Sigmoid colon (tissue), 7 donors: ENCODE measurements at places on chromosomes 7 and 10.

- DNase-seq: no peak
These were observed 30.4 kb upstream of the DMBT1 start for GRCh38 chr10:122530177-122530576.

DNA sequence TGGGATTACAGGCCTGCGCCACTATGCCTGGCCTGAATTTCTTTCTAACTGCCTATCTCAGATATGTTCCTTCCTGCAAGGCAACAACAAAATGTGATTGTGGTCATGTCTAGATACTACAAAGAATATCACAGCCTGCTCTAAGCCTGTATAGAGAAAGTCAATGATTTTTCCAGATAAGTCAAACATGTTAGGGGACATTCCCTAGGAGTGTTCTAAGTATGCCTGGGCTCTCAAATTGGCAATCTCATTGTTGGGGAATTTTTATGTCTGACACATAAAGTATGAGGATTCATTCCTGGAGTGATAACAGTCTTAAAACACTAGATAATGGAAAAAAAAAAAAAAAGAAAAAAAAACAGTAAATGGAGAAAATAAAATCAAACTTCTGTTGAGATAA lies 406.1 kb downstream of the GATA3 start:
- no peak for DNase-seq

DNA sequence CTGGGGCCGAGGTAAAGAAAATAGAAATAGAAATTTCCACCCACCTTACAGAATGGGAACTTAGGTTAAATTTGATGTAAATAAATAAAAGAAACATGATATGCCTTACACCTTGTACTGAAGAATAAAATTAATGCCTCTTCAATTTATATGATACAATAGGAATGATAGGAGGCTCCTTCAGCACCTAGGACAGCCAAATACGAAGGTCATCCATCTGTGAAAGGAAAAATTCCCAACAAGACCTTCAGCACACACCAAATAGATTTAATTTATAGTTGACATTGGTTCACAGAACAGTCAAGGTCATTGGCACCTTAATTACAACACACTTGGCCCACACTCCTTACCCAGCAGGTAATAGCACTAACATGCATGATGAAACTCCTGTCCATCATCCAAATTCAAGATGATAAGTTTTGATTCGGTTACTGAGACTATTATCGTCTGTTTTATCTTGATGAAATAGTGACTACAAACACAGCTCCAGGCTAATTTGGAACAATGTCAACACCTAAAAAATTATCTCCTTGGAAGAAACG lies 250.9 kb downstream of the SNX13 start:
- DNase-seq: no peak

DNA sequence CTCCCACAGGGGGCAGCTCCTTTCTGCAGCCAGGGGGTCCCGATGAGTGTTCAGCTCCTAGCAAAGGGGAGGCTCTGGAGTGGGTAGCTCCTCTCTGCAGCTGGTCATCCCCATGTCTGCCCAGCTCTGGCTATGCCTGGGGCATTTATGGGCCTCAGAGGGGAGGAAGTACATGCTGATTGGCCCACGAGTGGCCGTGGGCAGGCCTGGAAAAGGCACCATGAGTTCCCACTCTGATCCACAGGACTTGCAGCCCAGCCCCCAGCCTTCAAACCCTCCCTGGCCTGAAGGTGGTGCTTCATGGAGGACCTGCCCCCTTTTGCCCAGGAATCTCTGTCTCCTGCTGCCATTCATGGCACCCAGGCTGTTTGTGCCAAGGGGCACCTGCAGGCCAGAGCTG lies 268.8 kb downstream of the DNAJB6 start:
- peak; percentile 14 for DNase-seq

- no peak for DNase-seq
These were observed 17.9 kb upstream of the HIBADH start for GRCh38 chr7:27680610-27681009.

DNA sequence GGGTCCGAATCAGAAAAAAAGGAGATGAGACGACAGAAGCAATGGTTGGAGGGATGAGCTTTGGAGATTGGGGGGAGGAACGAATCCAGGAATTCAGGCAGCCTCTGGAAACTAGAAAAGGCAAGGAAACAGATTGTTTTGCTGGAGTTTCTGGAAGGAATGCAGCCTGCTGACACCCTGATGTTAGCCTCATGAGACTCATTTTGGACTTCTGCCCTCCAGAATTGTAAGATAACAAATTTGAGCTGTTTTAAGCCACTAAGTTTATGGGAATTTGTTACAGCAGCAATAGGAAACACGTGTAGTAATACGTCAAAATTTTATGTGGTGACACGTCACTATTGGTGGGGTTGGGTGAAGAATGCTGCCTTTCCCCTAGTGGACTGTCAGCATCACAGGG lies 25.6 kb upstream of the NPS start:
- no peak for DNase-seq

DNA sequence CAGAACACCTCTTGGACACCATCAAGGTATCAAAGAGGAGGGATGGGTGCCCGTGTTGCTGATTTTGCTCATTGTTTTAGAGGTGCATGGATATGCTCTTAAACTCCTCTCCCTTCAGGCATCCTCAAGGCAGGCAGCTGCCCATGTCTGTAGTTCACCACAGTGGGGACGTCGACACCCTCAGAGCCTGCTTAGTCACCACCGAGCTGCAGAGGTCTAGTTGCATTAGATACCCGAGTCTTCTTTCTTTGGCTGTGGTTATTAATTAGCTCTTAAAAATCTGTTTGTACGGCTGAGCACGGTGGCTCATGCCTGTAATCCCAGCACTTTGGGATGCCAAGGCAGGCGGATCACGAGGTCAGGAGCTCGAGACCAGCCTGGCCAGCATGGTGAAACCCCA lies 24.7 kb upstream of the TSPAN13 start:
- DNase-seq: no peak

DNA sequence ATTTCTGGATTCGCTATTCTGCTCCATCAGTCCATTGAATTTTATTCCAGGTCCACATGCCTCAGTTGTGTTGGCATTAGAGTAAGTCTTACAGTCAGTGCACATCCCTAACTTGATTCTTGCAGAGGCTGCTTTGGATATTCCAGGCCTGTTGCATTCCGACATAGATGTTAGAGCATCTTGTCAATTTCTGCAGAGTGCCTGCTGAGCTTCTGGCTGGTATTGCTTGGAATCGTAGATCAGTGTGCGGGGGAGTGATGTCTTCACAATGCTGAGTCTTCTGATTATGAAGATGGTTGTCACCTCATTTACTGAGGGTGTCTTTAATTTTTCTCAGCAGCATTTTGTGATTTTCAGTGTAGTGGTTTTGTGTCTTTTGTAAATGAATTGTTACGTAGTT lies 45.2 kb downstream of the INPP5A start:
- DNase-seq: peak; percentile 28

DNA sequence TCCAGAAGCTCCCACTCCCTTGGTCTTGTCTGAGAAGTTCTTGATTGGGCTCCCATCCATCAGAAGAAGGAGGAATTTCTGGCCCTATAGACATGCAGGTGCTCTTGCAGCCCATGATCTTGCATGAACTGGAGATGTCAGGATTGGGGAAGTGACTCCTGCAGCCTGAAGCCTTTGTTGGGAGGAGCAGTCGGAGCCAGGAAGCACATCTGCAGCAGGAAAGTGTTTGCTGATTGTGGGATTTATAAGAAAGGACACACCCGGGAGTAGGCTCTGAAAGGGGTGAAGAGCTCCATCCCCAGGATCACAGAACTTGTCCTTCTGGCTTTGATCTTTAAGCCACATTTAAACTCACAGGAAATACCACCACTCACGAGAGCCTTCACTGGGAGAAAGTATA lies 185.2 kb downstream of the DYNC1I1 start:
- DNase-seq: no peak

DNA sequence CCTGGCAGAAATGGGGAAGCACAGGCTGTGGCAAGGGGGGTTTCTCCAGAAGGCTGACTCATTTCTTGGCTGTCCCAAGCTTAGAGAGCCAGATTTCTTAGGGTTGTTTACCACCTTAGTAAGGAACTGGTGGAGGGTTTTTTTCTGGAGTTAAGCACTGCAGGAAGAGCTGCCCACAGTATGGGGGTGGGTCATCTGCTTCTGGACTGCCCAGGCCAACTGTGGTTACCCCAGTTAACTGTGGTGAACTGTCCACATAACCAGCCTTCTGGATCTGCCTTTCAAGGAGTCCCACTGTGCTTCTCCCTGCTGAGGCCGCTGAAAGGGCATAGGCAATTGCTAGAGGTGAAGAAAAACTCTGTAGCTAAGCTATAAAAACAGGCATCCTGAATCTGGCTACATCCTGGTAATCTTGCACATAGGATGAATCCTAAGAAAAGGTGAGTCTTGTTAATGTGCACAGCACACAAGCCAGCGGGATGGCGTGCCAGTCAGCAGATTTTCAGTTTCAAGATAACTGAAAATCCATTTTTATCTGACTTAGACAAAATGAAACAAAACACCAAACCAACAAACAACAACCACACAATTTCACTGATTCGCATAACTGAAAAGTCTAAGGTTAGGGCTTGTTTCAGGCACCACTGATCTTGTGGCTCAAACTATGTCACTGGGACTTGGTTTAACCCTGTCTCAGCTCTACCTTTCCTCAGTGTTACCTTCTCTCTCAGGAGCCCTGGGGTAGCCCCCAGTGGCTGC lies 21.6 kb upstream of the TSPAN33 start:
- DNase-seq: no peak

DNA sequence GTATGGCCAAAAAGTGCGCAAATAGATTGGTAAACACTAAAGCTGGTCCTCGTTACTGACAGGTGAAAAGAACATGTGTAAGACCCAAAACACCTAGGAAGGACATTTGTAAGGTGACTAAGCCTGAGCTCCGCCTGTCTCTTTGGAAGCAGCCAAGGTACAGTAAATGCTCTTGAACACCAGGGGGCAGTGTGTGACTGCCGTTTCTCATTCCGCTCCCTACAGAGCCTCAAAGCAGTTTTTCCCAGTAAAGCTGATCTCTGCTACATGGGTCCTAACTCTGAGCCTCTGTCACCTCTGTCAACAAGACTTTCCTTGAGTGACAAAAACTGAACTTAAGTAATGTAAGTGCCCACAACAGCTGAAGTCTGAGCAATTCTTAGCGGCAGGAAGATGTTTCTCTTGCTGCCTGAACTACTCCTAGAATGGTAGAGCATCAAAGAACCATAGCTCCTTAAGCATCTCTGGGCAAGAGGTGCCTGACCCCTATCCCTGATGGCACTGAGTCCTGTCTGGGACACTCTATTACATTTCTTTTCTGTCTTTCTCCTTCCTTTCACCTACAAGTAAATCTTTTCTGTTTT lies 238.0 kb upstream of the INHBA start:
- peak; percentile 83 for DNase-seq

GRCh38 chr10:99292159-99292558 lies 37.0 kb upstream of the CNNM1 start:
- DNase-seq: no peak

- DNase-seq: no peak
These were observed 877.6 kb upstream of the AUTS2 start for GRCh38 chr7:68720697-68721096.

DNA sequence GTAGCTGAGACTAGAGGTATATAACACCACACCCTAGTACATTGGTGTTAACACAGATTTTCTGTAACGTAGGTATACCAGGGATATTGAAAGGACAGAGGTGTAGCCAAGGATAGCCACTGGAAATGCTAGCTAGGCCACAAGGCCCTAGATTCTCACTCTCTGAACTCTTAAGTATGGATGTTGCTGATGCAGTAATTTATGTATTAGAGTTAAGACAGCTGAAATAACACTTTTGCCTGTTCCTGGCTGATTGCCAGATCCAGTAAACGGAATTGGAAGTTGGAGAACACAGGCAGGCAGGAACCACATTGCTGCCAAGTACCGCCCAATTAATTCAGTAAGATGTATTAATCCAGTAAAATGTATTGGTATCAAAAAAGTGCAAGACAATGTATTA lies 1.8 kb downstream of the CALU start:
- no peak for DNase-seq

DNA sequence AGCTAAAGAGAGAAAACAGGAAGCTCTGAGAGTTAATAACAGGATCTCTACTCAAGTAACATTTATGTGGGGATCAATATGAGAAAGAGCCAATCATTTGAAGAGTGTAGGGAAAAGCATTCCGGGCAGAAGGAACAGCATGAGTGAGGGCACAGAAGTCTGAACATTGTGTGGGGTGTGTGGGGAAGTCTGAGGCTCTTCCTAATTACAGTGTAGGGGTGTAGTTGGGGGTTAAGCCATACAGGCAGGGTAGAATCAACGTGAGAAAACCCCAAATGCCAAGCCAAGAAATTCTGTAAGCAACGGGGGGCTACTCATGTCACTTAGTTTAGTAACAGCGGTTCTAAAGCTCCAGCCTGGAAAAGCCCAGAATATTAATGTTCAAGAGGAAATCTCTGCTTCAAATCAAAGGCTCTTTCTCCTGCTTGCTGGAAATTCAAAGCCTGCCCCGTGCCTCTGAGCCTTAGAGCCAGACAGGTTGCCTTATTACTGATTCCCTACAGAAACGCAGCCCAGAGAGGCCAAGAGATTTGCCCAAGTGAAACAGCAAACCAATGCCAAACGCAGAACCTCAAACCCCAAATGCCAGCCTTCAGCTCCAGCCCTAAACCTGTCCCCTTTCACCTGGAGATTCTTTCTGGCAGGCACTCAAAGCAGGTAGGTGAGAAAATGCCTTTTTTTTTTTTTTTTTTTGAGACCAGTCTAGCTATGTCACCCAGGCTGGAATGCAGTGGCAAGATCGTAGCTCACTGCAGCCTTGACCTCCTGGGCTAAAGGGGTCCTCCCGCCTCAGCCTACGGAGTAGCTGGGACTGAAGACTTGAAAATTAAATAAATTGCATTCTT lies 36.1 kb downstream of the DNAJB12 start:
- DNase-seq: no peak

DNA sequence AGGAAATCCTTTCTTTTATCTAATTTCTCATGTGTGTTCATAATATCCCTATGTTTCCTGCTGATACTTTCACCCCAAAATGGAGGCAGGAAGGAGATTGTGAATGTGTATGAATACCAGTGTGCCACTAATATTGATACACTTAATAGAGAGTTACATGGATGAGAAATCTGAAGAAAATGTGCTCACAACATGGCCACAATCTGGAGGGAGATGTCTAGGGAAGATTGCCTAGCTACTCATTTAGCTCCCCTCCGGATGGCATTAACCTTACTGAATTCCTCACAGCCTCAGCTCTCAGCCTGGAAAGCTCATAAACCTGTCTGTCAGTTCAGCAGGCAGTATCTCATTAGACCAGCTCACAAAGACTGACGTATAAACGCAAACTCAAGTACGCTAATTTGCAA lies 23.4 kb upstream of the DMTF1 start:
- DNase-seq: no peak

- DNase-seq: no peak
These were observed 18.3 kb downstream of the CPED1 start for GRCh38 chr7:121006711-121007315.
